ENCODE measurements at places on chromosomes 3 and 15.

DNA sequence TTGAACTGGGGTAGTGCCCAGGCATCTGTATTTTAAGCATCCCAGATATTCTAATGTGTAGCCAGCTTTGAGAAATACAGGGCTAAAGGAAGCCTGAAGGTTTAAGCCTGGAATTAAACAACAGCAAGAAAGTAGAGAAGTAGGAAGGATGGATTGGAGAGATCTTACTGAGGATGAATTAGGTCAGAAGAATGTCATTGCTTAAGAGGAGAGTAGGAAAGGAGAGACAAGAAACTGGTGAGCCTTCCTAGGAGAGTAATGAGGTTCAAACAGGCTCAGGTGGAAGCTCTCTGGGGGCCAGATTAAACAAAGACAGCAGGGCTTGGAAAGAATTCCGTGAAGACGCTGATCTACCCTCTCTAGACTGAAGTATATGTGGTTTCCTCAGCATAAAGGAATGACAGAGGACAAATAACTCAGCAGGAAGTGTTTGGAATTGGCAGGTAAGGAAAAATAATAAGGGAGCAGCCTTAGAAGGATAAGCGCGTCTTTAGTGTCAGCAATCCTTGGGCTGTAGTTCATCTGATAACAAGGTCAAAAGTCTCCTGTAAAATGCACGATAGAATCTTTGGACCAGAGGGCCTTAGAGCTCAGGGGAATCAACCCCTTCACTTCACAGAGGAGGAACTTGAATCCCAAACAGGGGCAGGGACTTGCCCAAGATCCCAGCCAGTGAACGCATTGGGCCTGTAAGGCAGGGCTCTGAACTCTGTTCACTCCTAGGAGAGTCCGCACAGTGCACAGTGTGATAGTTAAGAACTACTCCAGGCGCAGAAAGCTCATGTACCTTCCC lies 90.9 kb downstream of the TP63 start:
- no peak for DNase-seq

DNA sequence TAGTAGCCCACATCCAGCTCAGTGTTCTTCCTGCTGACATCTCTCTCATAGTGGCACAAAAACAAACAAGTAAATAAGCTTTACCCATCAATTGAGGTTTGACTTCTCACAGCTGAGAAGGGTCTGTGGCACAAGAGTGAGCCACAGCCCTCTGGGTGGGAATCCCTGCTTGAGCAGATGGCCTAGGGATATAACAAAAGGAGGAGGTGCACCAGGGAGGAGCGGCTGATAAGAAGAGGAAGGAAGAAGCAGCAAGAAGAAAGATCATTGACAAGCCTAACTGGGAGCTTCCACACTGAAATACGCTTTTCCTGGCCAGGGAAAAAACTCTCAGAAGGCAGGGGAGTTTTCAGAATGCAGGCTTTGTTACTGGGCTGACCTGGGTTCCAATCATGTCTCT lies 279.8 kb downstream of the UACA start:
- DNase-seq, result no peak

GRCh38 chr3:64954995-64955636 lies 267.3 kb upstream of the ADAMTS9 start:
- no peak for DNase-seq

- no peak for DNase-seq
Measured at GRCh38 chr15:65332391-65333147, 28.1 kb downstream of the RNU5B-1 start.

- no peak for DNase-seq
Measured at GRCh38 chr3:4904811-4905695, 74.2 kb upstream of the BHLHE40 start.

DNA sequence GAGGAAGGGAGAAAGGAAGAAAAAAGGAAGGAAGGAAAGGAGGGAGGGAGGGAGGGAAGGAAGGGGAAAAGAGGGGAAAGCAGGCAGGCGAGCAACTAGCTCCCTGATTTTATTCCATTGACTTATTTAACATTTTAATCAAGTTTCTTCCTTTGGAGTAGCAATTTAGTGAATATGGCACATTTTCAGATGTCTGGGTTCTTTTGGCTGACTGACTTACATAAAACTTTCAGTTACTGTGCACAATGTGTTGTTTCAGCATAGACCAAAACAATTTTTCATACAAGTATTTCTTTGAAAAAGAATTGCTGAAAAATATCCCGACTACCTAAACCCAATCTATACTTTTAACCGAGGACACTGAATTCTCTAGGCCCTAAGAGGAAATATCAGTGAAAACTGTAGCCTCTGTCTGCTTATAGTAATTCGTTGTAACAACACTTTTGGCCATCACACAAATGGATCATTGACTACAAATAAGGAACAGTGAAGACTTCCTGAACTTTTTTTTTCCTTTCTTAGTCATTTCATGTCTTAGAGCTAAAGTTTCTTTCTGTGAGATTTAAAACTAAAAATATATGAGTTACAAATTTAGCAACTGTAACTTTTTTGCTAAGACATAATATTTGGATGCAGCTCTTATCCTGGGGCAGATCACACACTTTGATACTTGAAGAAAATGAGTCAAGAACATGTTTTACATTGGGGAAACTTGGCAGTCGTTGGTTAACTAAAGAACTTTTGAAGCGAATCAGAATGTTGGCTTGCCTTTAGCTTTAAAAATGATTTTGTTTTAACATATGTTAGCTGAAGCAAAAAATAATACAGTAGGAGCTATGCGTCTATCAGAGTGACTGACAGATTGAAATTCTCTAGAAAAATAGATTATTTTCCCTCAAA lies 79.6 kb downstream of the SOX2 start:
- no peak for DNase-seq

DNA sequence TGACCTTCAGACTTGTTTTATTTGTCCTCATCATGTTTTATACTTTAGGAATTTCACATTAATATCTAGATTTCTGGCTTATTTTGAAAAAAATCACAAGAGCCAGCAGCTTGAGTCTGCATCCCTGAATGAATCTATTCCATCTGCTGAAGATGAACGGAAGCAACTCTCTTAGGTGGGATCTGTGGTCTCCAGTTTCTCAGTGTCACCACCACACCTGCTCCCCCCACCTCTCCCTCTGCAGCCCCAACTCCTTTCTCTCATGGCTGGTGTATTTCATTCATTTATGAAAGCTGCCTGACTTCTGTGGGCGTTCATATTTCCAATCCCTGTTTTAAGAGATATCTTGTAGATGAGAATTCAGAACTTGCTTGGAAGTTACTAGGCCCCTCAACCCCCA lies 102.1 kb upstream of the AGBL1 start:
- DNase-seq, result no peak

- DNase-seq, result no peak
Measured at GRCh38 chr3:129684270-129684669, 77.8 kb upstream of the PLXND1 start.

DNA sequence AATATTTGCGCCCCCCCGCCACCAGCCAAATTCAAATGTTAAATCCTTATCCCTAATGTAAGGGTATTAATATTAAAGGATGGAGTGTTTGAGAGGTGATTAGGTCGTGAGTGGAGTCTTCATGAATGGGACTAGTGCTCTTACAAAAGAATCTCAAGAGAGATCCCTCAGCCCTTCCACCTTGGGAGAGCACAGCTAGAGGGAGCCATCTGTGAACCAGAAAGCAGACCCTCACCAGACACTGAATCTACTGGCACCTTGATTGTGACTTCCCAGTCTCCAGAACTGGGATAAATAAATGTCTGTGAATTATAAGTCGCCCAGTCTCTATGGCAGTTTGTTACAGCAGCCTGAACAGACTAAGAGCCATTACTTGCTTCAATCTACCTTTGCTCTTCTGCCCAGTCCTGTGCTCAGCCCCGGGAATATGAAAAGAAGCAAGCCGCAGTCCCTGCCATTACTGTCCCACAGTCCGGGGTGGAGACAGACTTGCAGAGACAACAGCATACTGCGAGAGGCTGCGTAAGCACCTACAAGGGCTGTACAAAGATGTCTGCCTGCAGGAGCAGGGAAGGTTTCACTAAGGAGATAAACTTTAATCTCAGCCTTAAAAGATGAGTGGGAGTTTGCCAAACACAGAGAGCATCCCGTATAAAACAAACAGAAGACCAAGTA lies 110.7 kb upstream of the TMCO5A start:
- DNase-seq, result no peak

DNA sequence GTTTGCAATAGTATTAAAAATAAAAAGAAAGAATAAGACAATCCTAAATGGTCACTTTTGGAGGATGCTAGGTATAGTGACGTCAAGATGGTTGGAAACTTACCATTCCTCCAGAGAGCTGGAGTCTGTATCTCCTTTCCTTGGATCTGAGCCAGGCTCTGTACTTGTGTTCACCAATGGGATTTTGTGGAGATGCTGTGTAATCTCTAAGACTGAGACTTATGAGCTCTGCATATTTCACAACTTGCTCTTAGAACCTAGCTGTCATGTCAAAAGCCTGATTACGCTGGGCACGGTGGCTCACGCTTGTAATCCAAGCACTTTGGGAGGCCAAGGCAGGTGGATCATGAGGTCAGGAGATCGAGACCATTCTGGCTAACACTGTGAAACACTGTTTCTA lies 126.8 kb upstream of the CLSTN2 start:
- DNase-seq, result no peak

GRCh38 chr3:42711491-42712343 lies 9.1 kb upstream of the HHATL start:
- DNase-seq, result no peak

DNA sequence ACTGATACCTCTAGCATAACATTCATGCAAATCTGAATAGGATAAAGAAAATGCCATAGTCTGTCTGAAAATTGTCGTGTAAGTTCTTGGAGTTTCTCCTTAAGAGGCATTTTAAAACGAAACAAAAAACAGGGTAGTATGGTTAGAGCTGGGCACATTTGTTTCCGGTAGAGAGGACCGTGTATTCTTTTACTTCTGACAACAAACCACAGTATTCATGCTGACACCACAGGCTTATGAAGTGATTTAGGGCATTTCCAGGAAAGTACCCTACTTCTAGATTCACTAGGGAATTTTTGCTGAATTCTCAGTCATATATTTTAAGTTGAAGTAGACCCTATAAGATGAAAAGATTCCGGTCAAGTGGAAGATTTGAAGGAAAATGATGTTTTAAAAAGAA lies 541.3 kb downstream of the UNC13C start:
- no peak for DNase-seq

DNA sequence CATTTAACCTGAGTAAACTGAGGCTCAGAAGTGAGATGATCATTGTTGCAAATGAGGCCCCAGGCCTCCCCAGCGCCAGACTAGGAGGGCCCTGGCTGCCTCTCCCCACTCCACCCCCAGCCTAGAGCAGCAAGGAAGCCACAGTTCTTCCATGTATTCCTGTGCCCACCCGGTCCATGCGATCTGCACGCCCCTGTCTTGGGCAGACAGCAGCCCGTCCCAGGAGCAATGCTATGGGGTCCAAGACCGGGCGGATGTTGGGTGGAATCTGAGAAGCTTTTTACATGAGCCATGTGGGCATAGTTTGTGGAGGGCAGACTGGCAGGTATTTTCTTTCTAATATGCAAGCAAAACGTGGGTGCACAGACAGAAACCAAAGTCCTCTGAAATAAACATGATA lies 15.1 kb downstream of the SH2D7 start:
- no peak for DNase-seq

DNA sequence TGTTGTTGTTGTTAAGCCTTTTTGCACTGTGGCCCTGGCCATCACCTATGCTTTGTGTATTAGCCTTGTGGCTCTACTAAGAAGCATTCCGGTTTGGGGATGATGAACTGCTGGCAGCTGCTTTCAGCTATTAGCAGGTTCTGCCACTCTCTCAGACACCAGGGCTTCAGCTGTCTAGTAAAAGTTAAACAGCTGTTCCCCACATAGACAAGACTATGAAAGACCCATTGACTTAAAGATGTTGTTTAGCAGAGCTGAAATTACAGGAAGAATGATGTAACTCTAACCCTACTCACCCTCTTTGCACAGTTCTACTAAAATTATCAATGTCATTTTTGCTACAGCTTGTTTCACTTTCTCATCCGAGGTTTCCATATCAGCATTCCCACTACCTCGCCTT lies 131.2 kb upstream of the CGNL1 start:
- no peak for DNase-seq

- DNase-seq, result no peak
Measured at GRCh38 chr3:15113471-15113870, 14.5 kb upstream of the RBSN start.

- DNase-seq, result no peak
Measured at GRCh38 chr15:66839506-66840112, 137.6 kb downstream of the SMAD6 start.

Measured in stimulated activated CD4-positive, alpha-beta T cell treated with anti-CD3 and anti-CD28 coated beads, Interleukin-15, amount 100 ng/mL, for 48 hours (primary cell).